ENCODE measurements at places on chromosomes 7 and 10. TPM values are rescaled to one million over a fixed set of nuclear protein-coding genes. Genes with fewer than 3 reads are reported as not detected.

Gene ZNF273
- 3.7 TPM for total RNA-seq

Gene ACHE
- total RNA-seq: 2.0 TPM

Gene SH2B2
- 5.5 TPM for total RNA-seq

Gene MMS19
- 145 TPM for total RNA-seq

Gene ZNF37A
- total RNA-seq: 8.2 TPM

Gene ADGRA1
- total RNA-seq: not detected

Gene UBE2D1
- 19.9 TPM for total RNA-seq

Gene LRRC4
- 1.3 TPM for total RNA-seq

Gene RELN
- 8.1 TPM for total RNA-seq

Gene FKBP9
- 196 TPM for total RNA-seq

Gene NUPR2
- not detected for total RNA-seq

Gene DRGX
- not detected for total RNA-seq

Gene RHOBTB1
- total RNA-seq: 42.7 TPM

Gene BLOC1S2
- 54.5 TPM for total RNA-seq

Gene TFR2
- total RNA-seq: not detected

Gene CHST15
- total RNA-seq: 68.1 TPM

Gene CUBN
- 2.1 TPM for total RNA-seq

Gene CALHM3
- not detected for total RNA-seq

Gene VENTX
- not detected for total RNA-seq

Gene DPP6
- not detected for total RNA-seq

Gene NRP1
- 167 TPM for total RNA-seq

Gene INHBA
- total RNA-seq: 20.2 TPM

Gene CALML5
- not detected for total RNA-seq

Gene LMTK2
- total RNA-seq: 14.6 TPM

Gene PLXDC2
- total RNA-seq: 0.92 TPM

Gene SP8
- not detected for total RNA-seq

Gene ELMO1
- 27.9 TPM for total RNA-seq

Gene TLL2
- 4.0 TPM for total RNA-seq

Gene DOCK1
- total RNA-seq: 90.4 TPM

Gene STEAP1B
- 16.4 TPM for total RNA-seq
